ENCODE measurements at places on chromosomes 2 and 18.

GRCh38 chr2:130765464-130765863, 10.1 kb downstream of the AMER3 start:
- no peak for DNase-seq

DNA sequence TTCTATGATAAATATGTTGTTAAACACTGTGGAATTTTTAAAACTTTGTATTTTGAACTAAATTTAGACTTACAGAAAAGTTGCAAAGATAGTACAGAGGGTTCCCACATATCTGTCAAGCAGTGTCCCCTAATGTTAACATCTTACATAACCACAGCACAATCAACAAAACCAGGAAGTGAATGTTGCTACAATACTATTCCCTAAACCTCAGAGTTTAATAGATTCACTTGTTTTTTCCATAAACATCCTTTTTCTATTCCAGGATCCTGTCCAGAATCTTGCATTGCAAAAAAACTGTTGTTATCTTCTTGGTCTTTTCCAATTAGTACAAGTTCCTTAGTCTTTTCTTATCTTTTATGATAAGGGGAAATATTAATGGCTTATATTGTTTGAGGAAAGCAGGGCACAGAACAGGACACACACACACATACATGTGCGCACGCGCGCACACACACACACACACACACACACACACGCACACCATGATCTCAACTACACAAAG, 251.1 kb upstream of the TRIB2 start:
- no peak for DNase-seq

- DNase-seq, result no peak
These were observed 1.2 kb downstream of the STON1 start for GRCh38 chr2:48531141-48531648.

GRCh38 chr18:52570975-52571374, 231.0 kb downstream of the DCC start:
- no peak for DNase-seq

- no peak for DNase-seq
These were observed 99.8 kb downstream of the SEPTIN10 start for GRCh38 chr2:109513749-109514588.

DNA sequence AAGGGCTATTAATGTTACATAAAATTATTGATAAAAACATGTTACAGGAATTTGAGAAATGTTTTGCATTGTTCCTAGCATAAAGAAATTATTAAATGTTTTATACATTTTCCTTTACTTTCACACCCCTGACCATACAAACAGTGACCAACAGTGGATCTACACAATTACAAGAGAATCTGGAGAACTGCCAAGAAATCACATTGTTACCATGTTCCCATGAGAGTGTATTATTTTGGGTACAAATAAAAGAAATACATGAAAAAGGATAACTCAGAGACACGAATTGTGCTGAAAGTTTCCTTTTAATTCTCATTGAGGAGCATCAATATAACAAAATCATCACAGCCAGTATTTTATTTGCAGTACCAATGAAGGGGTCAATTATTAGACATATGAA, 150.1 kb downstream of the WDPCP start:
- DNase-seq, result no peak

- peak; percentile 23 for DNase-seq
These were observed 13.2 kb downstream of the DYSF start for GRCh38 chr2:71466301-71467179.

- no peak for DNase-seq
These were observed 3.4 kb downstream of the LPIN1 start for GRCh38 chr2:11749646-11750349.

DNA sequence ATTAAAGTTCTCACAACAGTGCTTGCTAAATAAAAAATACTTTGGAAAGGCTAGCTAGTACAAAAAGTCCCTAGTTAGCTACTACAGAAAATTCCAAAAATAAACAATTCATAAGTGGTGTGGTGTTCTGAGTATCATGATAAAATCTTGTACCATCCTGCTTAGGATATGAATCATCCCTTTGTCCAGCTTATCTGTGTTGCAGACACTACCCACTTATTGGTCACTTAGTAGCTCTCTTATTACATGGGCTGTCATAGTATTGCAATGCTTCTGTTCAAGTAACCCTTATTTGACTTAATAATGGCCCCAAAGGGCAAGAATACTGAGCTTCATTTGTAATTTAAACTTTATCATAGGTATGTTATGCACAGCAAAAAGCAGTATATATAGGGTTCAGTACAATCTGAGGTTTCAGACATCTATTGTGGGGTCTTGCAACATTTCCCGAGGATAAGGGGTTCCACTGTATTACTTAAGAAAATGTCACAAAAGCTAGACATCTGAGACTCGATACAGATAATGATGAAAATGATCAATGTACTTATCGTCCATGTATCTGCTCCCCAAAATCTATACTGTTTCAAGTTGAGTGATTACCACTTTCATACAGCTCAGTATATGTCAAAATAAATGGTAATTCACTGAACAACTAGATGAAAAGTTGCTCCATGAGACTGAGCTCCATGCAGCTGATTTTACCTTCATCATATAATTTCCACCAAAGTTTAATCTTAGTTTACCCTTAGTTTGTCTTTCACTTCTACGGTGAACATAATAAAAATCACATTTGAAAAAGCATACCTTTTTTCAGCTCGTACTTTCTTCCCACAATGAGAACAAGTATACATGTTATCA, 93.8 kb downstream of the C2orf74 start:
- no peak for DNase-seq

DNA sequence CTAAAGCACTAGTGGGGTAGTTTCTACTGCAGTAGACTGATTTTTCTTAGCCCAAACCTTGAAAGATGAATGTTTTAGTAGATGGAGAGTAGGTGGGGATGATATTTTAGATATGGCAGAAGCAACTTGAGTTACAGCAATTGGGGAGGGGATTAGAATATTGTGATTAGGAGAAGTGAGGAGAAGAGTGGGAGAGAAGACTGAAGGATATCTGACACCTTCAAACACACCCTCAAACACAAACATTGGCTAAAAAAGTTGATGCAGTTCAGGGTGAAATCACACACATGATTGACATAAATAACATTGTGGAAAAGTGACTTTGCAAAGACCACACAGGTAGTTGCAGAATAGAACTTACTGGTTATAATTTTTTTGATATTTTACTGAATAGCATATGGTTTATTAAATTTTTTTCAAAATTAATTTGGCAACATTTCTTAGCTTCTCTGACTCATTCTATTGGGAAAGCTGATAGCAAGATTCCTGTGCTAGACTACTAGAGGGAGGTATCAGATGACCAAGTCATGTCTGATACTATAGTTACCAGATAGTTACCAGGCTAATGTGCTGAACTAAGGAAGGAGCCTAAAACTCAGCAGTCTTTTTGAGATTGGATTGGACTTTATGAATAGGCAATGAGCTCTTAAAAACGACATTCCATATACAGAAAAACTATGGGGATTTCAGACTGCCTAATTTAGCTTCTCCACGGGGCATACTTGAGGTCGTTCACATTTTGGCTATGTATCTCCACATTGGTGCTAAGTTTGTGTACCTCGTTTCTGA, 73.0 kb downstream of the ACTR3 start:
- DNase-seq, result no peak
